Kidney capillary endothelial cell (primary cell): ENCODE measurements at places on chromosomes 1 and 21.
A peak's percentile ranks its signal among the peaks of the same experiment; 100 is the strongest.

DNA sequence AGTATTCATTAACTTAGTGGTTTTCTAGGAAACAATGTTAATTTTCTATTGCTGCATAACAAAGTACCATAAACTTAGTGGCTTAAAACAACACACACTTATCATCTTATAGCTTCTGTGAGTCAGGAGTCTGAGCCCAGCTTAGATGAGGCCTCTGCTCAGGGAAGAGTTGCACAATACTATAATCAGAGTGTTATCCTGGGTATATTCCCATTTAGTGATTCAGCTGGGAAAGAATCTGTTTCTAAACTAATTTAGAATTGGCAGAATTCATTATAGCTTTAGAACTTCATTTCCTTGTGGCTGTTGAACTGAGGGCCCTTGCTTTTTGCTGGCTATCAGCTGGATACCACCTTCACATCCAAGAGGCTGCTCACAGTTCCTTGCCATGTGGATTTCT is 515.5 kb downstream of the BRINP3 start:
- DNase-seq, result no peak

- no peak for DNase-seq
Observed at GRCh38 chr1:245671349-245671748, 516.6 kb downstream of the KIF26B start.

DNA sequence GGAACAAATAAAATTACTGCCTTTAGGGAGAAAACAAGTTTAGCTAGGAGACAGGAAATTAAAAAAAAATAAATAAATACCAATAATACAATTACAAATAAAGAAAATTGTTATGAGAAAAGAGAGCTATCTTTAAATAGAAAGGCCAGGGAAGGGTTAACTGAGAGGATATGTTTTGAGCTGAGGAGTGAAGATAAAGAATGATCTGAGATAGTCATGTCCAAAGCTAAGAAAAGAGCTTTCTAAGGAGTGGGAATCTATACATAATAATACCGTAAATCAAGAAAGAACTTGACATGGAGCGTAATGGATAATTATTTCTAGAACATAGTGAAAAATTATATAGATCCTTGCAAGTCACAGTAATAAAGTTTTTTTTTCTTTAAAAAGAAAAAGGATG is 176.5 kb downstream of the NCAM2 start:
- DNase-seq, result no peak

- no peak for DNase-seq
Observed at GRCh38 chr21:25867061-25867460, 132.3 kb downstream of the GABPA start.

DNA sequence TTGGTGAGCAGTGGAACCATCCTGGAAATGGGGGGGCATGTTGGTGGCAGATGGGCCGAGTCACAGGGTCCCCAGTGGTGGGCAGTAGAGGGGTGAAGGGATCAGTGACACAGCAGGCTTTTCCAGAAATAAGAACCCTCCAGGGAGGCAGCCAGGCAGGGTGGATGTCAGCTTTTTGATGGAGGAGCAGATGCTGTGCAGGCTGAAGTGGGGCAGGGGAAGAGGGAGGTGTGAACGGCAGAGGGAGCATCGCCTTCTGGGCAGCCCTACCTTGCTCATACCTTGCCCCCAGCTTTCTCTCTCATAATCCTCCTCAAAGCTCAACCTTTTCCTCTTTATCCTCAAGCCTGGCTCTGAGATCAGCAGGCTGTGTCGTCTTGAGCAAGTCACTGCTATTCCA is 131.8 kb upstream of the IPO9 start:
- DNase-seq, result no peak

DNA sequence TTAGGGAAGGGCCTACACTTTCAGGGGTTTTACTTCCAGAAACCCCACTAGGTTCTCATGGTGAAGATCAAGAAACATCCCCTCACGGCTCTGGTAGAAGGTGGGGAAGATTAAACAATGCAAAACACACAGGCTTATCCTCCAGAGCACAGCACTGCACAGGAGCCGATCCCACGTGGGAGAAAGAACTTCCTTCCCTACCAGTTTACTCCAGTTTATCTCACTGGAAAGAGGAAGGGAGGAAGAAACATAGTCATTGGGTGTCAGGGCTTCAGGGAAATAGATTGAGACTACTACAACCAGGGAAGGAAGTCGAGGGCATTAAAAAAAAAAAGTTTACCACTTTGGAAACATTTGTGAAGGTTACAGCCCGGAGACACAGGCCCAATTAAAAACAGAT is 164.4 kb downstream of the NTPCR start:
- no peak for DNase-seq

DNA sequence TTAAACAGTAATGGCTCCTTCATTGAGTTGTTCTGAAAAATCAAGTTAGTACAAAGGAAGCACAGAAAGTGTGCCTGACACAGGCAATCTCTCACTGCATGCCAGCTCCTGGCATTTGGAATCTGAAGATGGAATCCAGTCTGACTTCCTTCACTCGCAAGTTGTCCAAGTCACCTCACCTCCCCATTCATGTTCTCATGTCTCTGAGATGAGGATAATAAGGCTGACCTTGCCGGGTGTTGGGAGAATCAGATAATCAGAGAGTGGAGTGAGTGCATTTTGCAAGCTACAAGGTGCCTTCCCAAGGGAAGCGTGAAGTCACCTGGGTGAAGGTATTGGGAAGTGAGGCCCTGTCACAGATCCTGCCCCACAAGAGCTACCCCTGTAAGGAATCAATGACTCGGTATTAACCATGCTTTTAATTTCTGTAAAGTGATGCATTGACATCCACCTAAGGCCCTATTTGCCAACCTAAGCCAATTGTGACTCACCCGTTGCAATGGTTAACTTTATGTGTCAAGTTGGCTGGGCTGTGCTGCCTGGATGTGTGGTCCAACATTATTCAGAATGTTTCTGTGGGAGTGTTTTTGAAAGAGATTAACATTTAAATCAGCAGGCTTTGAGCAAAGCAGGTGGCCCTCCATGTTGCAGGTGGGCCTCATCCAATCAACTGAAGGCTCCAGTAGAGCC is 62.5 kb upstream of the TARBP1 start:
- no peak for DNase-seq

DNA sequence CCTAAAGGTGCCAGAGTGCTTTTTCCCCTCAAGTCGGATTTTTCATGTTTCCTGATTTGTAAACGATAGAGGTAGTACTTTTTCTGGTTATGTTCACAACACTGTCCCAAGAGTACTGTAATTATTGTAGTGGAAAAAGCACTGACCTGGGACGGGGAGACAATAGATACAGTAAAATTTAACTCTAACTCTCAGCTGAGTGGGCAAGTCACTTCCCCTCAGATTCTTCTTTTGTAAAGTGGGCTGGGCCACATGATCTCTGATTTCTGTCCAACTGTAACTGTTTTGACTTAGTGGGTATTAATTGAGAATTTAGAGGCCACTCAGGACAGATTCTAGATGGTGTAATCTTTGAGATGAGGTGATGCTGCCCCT is 19.1 kb downstream of the MARCKSL1 start:
- DNase-seq, result no peak

DNA sequence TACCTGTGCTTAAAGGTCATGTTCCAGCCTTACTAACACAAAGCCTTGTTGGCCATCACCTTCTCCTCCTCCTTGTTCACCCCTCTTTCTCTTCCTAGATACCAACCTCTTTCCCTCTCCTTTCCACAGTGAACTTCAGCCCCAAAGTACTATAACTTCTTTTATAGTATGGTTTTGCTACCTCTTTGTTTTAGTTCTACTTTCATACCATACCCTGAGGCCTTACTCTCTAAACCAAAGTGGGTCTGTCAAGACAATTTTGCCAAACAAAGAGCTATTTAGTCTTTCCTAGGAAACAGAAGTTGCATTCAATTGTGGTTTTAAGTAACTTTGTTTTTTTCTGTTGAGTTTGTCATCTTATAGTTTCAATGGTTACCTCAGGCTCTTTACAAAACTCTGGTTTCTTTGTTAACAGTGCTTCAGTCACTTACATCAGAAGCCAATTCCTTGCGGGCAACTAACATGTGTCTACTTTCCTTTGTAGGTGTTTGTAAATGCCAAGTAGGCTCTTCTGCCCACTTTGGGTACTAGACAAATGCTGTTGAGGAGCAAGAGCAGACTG is 623.9 kb upstream of the PKN2 start:
- DNase-seq, result no peak

DNA sequence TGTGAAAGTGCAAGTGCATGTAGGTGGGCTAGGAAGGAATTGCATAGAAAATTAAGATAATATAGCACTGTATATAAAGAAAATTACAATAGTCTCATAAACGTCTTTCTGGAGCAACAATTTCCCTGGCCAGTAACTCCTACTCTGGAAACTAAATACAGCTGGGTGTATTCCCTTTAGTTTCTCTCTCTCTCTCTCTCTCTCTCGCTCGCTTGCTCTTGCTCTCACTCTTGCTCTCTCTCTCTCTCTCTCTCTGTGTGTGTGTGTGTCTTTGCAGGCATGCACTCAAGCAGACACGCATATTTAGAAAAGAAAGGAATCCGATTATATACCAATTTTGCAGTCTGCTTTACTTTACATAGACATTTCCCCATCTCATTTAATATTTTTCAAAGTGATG is 14.7 kb downstream of the S100A10 start:
- no peak for DNase-seq

DNA sequence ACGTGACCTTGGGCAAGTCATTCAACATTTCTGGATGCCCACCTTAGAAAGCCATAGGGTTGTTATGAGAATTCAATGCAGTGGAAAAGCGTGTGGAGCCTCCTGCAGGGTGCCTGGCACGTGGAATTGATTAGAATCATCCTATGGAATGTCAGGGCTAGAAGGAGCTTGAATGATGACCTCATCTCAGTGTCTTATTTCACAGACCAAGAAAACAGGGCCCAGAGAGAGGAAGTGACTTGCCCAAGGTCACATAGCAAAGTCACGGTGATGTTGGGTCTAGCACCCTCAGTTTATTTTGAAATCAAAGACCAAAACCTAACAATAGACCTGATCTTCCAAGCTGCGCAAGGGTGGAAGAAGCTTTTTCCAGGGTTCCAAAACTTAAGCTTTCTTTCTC is 6.0 kb downstream of the TRABD2B start:
- DNase-seq, result no peak

DNA sequence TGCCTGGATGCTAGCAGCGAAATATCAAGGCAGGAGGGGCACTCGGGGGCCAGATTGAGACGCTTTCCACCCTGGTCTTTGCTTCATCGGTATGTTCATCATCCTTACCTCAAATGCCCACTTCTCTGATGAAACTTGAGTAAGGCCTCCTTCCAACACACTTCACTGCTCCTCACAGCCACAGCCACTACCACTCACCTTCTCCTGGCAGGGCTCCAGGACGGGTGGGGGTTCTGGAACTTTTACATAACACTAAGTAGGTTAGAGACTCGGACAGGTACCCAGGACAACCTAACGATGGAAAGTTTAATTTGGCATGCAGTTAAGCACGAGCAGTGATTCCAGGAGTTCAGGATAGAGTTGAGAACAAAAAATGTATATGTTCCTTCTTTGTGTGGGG is 73.9 kb upstream of the SPAG17 start:
- no peak for DNase-seq

- DNase-seq, result no peak
Observed at GRCh38 chr1:224559981-224560728, 56.0 kb upstream of the CNIH3 start.

- DNase-seq, result peak; percentile 61
Observed at GRCh38 chr1:181159451-181160140, 71.1 kb downstream of the IER5 start.

- DNase-seq, result no peak
Observed at GRCh38 chr1:25871086-25871703, 4.3 kb downstream of the PAQR7 start.

DNA sequence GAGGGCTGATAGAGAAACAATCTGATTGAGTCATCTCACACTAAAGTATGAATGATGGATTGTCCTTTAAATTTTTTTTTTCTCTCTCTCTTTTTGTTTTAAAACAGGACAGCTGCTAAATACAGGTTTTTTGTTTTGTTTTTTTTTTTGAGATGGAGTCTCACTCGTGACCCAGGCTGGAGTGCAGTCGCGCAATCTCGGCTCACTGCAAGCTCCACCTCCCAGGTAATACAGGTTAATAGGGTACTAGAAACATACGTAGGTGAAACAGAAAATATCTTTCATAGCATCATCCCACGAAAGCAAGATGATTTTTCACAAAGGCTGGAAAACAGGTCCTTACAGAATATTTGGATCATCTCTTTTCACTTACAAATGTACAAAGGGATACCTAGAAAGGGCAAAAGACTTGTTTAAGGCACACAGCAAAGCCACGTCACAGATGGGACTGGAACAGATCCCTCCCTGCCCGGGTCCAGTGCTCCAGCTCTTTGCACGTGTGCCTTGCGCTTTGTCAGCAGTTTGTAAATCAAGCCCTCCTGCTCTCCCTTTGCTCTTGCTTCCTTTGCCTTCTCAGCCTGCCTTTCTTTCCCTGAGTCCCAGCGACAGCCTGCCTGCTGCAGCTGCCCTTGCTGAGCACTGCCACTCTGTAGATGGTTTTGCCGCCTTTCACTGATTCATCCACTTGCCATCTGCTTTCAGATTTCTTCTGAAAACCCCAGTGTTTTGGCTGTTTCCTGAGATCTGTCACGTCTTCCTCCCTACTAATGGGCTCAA is 171.3 kb upstream of the BEND5 start:
- DNase-seq, result no peak

- no peak for DNase-seq
Observed at GRCh38 chr1:31753707-31754349, 10.3 kb downstream of the ADGRB2 start.

- DNase-seq, result peak; percentile 53
Observed at GRCh38 chr1:100924212-100924611, 28.3 kb downstream of the SLC30A7 start.

GRCh38 chr1:38918568-38918967 is 23.1 kb downstream of the RHBDL2 start:
- DNase-seq, result no peak

GRCh38 chr1:26888231-26888630 is 1.9 kb downstream of the GPN2 start:
- no peak for DNase-seq

- DNase-seq, result no peak
Observed at GRCh38 chr21:41823166-41823565, 56.0 kb downstream of the PRDM15 start.

GRCh38 chr1:178644308-178645120 is 80.5 kb upstream of the RALGPS2 start:
- no peak for DNase-seq
